Stimulated activated CD4-positive, alpha-beta T cell treated with anti-CD3 and anti-CD28 coated beads, Interleukin-12 subunit alpha, Interleukin-12 subunit beta, amount 100 ng/mL, for 4 hours (primary cell): ENCODE measurements at places on chromosomes 1 and 21.

DNA sequence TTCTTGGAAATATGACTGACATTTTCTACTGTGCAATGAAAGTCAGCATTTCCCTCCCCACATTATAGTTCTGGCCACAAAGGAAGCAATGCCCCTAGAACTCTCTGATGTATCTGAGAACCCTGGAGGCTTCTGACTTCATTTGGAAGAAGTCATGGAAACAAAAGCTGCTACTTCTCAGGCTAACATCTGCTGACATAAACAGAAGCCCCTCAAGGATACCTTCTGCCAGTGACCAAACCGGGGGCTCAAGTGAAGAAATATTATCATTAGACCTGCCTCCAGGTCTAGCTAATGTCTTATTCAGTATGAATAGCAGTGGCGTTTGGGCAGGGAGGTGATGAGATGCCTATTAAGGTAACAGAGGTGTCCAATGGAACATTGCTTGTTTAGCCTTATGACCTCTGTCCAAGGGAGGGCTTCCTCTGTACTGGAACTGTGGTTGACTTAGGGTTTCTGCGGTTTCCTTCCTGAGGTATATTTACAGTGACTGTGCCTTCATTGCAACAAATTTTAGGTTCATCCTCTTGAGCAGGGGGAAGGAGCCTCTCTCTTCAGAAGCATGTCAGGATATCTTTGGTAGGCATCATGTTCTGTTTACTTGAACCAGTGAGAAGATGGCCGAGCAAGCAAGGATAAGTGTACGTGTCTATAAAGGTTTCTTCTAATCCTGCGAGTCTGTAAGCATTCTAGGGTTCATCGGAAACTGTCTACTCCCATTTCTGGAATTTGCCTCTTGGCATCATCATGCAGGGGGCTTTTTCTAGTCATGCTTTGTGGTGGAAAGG lies 161.7 kb downstream of the PBX1 start:
- DNase-seq: no peak

GRCh38 chr1:151246786-151247185 lies 7.7 kb upstream of the PSMD4 start:
- no peak for DNase-seq

DNA sequence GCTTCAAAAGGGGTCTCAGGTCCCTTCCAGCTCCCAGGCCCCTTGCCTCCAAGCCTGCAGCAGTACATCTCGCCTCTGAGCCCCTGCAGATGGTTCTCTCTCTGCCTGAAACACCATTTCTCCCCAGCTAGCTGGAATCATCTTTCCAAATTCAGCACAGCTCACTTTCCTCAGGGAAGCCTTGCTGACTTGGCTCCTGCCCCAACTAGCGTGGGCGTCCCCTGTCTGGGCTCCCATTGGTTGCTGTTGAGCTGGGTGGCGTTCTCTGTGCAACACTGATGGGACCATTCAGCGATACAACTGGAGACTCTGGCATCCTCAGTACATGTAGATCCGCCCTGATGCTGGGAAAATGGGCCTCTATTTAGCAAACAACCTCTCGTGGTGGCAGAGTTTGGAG lies 141.3 kb upstream of the IGSF21 start:
- no peak for DNase-seq

- no peak for DNase-seq
These were observed 1.3 kb upstream of the GNB1 start for GRCh38 chr1:1892079-1892762.

- no peak for DNase-seq
These were observed 58.8 kb downstream of the AK4 start for GRCh38 chr1:65206836-65207235.

DNA sequence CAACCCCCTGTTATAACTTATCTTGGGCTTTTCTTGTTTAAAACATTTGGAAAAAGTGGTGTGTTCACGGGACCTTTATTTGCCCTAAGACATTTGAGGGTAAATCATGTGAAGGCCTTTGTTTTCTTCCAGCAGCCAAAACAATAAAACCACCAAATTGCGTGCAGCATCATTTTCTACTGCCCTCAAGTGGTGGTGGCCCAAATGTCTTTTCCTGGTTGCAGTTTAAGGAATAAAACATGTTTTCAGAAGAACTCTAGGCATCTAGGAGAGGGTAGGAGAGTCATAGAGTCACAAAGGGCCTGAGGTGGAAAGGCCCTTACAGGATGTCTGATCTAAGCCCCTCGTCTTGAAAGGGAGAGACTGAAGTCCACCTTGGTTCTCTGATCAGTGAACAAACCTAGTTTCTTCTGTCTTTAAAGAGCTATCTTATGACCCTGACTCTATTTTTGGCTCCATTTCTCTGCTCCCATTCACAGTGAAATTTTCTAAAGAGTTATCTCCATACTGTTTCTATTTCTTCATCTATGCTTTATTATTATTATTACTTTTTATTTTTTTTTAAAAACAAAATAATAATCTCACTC lies 16.0 kb upstream of the EPS15 start:
- peak; percentile 8 for DNase-seq

DNA sequence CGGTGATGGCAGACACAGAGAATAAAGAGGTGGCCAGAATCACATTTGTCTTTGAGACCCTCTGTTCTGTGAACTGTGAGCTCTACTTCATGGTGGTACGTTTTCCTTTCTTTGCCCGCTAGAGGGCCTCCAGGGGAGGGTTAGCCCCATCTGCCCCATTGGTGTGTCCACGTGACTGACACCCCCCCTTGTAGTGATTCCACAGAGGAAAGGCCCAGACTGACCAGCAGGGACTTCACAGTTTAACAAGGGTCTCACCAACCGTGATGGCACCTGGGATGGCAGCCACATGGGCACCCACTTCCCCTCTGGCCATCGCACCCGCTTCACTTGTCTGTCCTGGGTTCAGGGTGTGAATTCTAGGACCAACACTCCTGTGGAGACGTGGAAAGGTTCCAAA lies 22.3 kb upstream of the SARS1 start:
- DNase-seq: no peak

DNA sequence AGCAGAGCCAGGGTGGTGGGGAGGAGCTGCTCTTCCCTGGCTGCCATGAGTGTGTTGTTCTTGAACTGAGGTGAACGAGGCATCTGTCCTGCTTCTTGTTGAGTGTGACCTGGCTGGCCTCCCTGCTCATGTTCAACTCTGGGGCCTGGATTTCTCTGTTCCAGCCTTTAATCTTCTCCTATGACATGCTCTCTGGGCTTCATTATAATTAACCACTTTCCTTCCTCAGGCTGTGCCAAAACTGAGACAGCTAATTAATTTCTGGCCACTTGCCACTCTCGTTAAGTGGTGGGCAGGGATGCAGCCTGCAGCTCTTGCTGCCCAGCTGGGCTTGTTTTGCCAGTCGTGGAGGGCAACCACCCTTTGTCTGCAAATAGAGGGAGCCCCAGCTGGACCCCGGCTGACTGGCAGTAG lies 23.3 kb downstream of the OPRD1 start:
- DNase-seq: no peak

GRCh38 chr1:64920941-64921589 lies 45.3 kb downstream of the JAK1 start:
- DNase-seq: no peak

GRCh38 chr1:238465449-238465848 lies 574.7 kb upstream of the ZP4 start:
- DNase-seq: no peak

- no peak for DNase-seq
These were observed 11.6 kb upstream of the CLSTN1 start for GRCh38 chr1:9835404-9835757.

- DNase-seq: no peak
These were observed 2225.7 kb downstream of the NCAM2 start for GRCh38 chr21:23223882-23224281.

DNA sequence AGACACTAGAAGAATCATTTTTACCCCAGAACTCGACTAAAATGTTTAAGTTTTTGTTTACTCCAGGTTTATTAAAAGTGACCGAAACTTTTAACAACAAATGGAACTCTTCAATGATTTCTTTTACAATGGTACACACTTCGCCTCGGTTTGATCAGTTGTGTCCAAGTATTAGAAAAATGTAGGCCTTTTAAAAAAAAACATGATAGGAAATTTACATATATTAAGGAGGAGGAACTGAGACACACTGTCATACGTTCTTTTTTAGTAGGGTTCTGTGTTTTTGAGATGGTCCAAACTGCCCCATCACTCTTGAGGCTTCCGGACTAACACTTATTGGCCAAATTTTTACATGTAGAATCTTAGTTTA lies 1.3 kb downstream of the PRDM2 start:
- no peak for DNase-seq

GRCh38 chr1:71196685-71197084 lies 115.8 kb upstream of the ZRANB2 start:
- no peak for DNase-seq

- DNase-seq: no peak
These were observed 35.3 kb downstream of the RGS8 start for GRCh38 chr1:182649041-182649440.

DNA sequence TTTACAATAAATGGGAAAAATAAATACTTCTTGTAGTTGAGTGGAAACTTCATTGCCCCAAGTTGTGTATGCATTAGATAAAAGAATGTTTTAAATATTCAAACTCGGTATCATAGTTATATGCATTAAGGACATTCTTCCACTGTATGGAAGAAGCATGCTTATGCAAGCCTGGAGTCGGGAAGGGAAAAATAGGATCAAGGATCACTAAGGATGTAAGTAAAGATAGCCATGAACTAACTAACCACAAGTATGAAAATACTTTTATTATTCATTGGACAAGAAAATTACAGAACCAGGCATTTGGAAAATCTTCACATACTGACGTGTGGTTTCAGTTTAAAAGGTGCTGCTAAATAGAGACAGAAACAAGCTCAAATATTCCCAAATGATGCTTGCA lies 26.9 kb upstream of the DPYD start:
- DNase-seq: no peak

DNA sequence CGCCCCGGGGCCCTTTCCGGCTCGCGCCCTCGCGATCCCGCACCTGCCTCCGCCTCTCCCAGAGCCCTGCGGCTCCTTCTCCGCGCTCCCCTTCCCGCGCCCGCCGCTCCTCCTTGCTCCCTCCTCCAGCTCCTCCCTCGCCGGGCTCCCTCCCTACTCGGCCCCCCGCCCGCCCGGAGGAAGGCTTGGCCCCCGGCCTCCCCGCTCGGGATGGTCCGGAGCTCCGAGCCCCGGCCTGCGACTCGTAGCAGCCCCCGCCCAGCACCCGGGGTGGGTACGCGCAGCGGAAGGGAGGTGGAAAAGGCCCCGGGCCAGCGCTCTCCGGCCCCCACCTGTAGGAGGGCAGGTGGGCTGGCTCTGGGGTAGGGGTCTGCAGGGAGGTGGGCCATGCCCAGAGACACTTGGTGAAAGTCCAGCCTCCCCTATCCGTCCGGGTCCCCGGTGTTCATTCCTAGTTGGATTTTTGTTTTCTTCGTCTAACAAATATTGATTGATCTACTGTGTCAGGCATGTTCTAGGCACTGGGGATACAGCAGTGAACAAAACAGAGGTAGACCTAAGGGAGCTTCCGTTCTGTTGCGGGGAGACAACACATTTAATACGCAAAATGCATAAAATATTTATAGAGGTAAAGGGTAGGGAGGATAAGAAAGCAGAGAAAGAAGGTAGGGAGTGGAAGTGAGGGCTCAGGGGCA lies at the start of gene HTR1D:
Gene HTR1D (minus strand): TSS at position 82 of the 695 bp plus-strand sequence. CDS start 23,283 bp downstream, outside the sequence.
- peak; percentile 3 for DNase-seq

DNA sequence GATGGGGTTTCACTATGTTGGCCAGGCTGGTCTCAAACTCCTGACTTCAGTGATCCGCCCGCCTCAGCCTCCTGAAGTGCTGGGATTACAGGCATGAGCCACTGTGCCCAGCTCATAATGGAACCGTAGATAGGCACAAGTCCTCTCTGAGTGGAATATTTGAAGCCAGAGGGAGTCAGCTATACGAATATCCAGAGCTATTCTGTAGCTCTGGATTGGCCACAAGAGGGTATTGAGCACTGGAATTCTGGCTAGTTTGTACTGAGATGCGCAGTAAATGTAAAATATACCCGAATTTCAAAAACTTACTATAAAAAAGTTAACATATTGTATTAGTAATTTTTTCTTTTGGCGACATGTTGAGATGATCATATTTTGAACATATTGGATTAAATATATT lies 851 bp upstream of the VPS13D start:
- DNase-seq: no peak

DNA sequence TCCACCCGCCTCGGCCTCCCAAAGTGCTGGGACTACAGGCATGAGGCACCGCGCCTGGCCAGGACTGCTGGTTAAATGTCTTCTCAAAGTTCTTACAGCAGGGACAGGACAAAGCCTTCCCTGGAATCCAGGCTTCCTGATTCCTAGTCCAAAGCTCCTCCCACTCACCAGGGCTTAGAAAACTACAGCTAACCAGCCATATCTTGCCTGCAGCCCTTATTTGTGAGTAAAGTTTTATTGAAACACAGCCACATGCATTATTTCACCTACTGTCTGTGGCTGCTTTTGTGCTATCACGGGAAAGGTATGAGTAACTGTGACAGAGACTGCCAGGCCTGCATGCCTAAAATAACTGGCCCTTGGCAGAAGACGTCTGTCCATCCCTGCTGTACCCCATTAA lies 24.4 kb downstream of the TMCO4 start:
- no peak for DNase-seq

DNA sequence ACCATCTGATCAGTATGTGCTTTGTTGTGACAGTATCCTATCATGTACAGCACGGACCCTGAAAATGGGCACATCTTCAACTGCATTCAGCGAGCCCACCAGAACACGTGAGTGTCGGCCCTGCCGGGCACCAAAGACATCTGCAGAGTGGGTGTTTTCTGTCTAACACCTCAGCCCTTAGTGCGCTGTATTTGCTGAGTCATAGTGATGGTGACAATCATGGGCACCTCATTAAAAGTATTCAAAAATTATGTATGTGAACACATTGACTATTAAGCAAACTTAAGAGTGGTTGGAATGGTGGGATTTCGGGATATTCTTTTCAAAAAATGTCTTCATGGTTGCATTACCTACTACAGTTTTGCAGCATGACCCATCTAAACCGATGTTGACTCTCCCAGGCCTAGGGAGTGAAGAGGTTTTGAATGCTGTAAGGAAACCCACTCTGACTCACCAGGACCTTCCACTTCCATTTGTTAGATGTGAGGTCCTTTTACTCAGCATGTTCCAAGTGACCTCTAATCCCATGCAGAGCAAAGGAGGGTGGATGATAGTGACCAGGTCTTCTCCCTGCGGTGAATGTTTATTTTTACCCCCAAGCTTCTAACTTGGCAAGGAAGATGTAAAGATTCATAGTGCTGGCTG lies 20.1 kb downstream of the MGST3 start:
- DNase-seq: no peak

DNA sequence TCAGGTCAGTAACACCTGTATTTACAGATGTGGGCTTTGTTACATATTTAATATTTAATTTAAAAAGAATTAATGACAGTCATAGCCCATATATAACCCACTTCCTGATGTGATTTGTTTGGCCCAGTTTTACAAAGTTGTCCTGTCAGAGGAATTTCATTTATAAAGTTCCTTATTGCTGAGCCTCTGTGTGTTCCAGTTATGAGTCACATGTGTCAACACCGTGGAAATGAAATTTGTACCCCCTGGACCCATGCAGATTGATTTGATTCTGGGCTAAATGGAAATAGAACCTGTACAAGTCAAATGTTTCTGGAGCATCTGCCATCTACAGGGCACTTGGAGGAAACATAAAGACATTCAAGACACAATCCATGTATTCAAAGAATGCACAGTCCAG lies 149.2 kb downstream of the CACNA1E start:
- DNase-seq: no peak

- DNase-seq: peak; percentile 37
These were observed at the start of gene AIM2 for GRCh38 chr1:159076438-159077119. AIM2 (minus strand) TSS chr1:159076766; CDS start chr1:159073499, 3,267 bp downstream.

- DNase-seq: no peak
These were observed 38.8 kb downstream of the EGLN1 start for GRCh38 chr1:231383159-231383860.

GRCh38 chr1:245600658-245601057 lies 445.9 kb downstream of the KIF26B start:
- no peak for DNase-seq
